ENCODE measurements at places on chromosomes 4 and X.

GRCh38 chrX:15382813-15383212, 1.4 kb downstream of the VEGFD start:
- DNase-seq, result no peak

DNA sequence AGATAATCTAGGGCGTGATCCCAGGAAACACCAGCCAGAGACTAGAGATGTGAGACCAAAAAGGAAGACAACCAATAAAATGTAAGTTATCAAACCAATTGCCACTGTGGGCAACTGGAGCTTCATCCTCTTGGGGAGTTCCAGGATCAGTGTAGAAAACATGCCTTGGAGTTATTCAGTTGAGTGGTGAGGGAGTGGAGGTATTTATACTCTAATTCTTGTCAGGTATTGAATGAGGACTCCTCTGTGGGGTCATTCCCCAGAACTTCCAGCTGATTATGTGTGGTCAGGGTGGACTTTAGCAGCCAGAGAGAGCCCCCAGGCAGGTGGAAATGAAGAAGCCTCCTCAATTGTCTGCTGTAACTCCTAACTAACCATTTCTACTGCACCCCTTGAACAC, 144.0 kb upstream of the PRPS2 start:
- no peak for DNase-seq

GRCh38 chr4:26130173-26130572, 190.6 kb upstream of the RBPJ start:
- DNase-seq, result no peak

DNA sequence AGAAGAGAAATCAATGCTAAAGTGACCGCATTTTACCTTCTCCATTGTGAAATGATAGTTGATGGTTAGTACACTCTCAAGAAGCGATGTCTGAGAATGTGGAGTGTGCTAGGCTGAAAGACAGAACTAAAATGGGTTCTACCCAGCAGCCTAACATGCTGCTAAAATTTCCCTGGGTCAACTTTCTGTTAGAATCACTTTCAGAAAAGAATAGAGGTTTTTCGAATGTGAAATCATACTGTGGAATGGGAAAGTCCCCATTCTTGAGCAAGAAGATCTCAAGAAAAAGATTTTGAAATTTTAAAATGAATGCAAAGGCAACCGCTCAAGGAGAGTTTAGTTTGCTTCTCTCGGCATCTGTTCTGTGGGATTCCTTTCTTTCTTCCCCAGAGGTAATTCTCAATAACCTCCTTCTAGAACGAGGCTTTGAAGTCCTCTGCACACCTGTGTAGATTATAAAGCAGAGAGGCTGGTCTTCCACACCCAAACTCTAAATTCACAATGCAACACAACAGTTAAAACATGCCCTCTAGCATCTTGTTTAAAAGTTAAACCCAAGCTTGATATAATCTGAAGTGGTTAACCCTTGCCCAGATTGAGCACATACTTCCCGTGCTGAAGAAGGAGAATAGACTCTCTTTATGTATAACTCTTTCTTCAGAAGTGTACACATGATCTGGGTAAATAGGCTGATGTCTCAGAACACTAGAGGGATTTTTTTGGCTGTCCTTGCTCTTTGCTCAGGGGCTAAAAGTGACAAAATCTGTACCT, 208.7 kb upstream of the KLF3 start:
- no peak for DNase-seq

DNA sequence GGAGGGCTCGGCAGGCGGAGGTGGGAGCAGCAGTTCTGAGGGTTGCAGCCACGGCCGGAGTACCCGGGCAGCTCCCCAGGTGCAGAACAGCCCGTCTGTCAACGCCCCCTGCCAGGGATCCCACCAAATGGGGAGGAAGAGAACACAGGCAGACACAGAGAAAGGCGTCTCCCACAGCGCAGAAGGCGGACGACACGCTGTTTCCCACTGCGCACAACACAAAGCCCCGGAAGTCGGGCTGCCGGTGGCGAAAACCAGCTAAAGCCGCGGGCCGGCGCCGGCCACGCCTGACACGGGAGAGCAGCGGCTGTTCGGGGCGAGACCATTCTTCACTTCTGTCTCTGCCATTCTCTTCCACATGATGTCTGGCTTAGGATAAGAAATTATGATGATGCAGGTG, 31.6 kb downstream of the CTBP1 start:
- DNase-seq, result no peak

DNA sequence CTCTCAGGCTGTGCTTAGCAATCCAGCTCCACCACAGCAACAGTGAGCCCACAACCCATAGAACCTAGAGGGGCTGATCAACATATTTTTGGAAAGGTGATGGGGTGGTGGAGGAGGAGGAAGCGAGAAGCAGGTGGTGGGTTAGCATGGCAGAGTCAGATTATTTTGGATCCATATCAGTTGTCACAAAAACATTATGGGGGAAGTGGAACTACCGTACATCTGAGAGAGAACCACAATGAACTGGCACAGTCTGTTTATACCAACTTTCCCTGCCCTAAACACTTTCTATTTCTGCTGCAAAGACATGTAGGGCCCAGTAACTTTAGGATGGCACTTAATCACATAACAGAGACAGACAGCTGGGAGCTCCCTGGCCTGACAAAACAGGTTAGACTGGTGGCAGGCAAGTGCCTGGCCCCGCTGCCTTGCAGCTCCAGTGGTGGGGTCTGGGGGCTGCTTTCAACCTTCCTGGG, 4.3 kb downstream of the SLC9A7 start:
- no peak for DNase-seq

- no peak for DNase-seq
These were observed 29.3 kb downstream of the AFAP1 start for GRCh38 chr4:7910263-7910896.

GRCh38 chr4:186953599-186954260, 230.1 kb upstream of the FAT1 start:
- no peak for DNase-seq

DNA sequence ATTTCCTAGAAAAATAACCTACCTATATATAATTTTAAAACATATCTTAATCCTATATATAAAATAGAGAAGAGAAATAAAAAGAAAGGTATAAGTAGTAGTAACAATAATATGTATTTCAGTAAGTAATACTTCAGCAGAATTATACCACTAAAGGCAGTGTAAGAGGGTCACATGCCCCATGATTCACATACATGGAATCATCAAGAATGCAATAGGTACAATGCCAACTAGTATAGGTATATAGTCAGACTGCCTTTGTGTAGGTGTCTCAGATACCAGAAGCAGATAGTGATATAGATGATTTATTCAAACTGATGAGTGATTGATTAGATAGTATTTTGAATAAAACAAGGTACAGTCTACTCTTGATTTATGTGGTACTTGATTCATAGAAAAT, 9.4 kb downstream of the AIMP1 start:
- no peak for DNase-seq

GRCh38 chr4:54780149-54780495, 122.4 kb downstream of the KIT start:
- no peak for DNase-seq

DNA sequence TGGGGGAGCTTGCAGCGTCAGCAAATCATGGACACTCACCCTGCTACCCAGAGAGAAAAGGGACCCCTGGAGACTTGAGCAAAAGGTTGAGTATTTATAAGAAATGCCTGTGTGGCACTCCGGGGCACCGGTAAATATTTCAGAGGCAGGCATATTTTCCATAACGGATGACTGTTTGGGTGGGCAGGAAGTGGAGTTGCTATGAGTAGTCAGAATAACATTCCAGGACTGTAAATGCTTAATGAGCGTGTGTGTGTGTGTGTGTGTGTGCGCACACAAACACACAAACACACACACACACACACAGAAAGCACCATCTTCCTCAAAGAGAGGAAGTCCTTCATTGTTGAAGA, 74.6 kb downstream of the MXRA5 start:
- DNase-seq, result no peak

- DNase-seq, result no peak
These were observed 102.0 kb upstream of the GATB start for GRCh38 chr4:151862766-151863165.

DNA sequence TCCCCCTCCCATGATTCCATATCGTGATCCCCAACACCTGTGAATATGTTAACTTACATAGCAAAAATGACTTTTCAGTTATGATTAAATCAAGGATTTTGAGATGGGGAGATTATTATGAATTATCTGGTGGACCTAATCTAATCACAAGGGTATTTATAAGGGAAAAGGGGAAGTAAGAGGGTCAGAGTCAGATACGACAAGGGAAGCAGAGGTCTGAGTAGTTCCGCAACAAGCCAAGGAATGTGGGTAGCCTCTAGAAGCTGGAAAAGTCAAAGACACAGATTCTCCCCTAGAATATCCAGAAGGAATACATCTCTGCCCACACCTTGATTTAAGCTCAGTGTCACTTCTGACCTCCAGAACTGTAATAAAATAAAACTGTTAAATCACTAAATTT, 1.0 kb upstream of the IL13RA1 start:
- DNase-seq, result no peak
